ENCODE measurements at places on chromosomes 5 and 9.

GRCh38 chr5:10726179-10726912 lies 34.7 kb downstream of the DAP start:
- DNase-seq = no peak

GRCh38 chr5:100595812-100596173 lies 60.6 kb downstream of the FAM174A start:
- no peak for DNase-seq

DNA sequence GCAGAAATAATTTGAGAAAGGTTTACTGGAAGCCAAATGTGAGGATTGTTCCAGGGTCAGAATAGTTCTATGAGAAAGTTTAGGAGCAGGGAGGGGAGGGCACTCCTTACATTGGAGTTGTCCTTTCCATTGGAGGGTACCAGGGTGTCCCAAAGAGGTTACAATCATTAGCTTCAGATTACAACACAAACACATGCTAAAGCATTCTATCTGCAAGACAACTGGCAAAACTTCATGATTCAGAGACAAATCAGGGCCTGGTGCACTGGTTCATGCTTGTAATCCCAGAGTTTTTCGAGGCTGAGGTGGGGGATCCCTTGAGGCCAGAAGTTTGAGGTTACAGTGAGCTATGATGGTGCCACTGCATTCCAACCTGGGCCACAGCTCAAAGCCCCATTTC lies 51.8 kb downstream of the NSUN2 start:
- DNase-seq = no peak

DNA sequence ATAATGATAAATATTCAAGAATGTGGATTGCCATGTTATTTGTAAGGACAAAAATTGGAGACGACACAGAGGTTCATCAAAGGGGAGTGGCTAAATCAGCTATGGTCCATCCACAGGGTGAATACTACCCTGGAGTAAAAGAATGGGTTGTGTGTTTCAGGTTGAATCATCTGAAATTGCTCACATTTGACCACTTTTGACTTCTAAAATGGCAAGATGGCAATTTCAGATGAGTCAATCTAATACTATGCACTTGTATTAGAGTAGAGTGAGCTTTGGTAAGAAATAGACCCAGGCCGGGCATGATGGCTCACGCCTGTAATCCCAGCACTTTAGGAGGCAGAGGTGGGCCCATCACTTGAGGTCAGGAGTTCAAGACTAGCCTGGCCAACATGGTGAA lies 131.8 kb downstream of the GAPVD1 start:
- no peak for DNase-seq

- no peak for DNase-seq
These were observed 45.8 kb downstream of the SLC12A7 start for GRCh38 chr5:1065891-1066650.

DNA sequence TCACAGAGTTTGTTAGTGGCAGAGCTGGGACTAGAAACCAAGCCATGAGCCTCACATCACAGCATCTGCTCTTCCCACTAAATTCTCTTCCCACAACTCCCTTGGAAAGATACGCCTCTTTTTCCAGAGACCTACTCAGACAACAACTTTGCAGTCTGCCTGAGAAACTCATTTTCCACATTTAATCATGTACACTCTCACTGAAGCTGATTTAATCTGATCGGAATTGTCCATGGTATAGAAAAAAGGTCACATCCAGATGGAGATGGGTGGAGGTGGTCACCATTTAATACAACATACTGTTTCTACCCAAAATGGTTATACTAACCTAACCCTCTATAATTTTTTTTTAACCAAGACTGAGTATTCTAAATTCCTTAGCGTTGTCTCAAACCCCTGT lies 366.2 kb downstream of the ENC1 start:
- DNase-seq = no peak

DNA sequence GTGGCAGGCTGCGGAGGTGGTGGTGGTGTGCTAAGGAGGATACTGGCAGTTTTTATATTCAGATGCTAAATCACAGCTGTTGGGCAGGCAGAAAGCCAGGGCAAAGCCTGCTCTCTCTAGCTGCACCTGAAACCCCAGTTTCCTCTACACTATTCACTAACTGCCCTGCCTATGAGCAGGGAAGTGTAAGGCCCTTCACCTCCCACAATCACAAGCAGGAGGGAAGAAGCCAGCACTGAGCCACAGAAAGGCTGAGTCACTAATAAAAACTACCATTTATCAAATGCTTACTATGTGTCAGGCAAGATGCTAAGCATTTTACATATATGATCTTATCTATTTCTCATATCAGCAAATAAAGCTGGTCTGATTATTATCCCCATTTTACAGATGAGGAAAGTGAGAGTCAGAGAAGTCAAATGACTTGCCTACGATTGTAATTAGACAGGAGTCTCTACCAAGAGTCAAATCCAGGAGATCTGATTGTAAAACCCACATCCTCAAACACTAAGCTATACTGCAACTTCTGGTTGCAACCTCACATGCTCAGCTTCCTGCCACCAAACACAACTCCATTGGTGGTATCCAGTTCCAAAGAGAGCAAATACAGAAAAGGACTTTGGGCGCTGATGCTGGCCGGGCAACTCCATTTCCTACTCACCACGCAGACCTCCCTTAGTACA lies 17.7 kb upstream of the IL6ST start:
- DNase-seq = peak; percentile 40

GRCh38 chr5:50653946-50654345 lies 12.5 kb upstream of the PARP8 start:
- DNase-seq = no peak

- DNase-seq = no peak
These were observed 70.3 kb upstream of the EQTN start for GRCh38 chr9:27367175-27367798.

GRCh38 chr9:90309809-90310520 lies 332.7 kb downstream of the DIRAS2 start:
- DNase-seq = no peak
